ENCODE measurements at places on chromosomes 7 and 10.

- no peak for DNase-seq
Observed at GRCh38 chr7:96143495-96144259, 178.2 kb downstream of the SLC25A13 start.

DNA sequence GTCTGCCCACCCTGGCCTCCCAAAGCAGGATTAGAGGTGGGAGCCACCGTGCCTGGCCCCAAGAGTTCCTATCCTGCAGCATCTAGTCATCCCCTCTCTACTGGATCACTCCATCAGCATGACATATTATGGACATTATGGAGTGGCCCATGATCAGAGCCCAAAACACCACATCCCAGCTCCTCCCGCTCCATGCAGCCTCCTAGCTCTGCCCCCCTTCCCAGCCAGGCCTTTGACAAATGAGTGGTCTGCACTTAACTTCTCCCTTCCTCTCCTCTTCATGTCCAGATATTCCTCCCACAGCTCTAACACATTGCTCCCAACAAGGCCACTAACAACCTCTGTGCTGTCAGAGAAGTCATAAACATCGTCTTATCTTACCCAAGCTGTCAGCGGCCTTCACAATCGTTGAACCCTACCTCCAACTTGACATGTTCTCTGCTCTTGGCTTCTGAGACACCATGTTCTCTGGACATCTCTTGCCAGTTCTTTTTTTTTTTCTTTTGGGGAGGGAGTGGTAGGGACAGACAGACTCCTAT, 187.6 kb downstream of the NSUN6 start:
- DNase-seq: no peak

DNA sequence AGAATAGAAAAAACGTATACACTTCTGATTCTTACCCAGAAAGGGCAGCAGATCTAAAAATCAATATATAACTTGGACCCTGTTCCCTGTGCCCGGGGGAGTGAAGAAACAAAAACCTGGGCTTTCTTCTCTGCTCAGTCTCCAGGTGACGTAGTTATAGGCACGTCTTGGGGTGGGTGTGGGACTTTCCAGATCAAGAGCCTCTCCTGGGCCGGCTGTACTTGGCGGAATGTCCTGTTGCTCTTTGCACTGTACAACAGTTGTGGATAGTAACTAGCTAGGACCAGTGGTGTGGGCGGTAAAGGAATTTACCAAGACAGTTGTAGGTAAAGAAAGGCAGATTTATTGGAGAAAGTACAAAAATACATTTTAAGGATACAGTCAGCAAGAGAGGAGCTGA, 40.4 kb upstream of the STEAP4 start:
- no peak for DNase-seq

GRCh38 chr10:84397735-84398144, 69.4 kb downstream of the CCSER2 start:
- DNase-seq: no peak

- no peak for DNase-seq
Observed at GRCh38 chr7:124456286-124456685, 309.3 kb downstream of the GPR37 start.

- no peak for DNase-seq
Observed at GRCh38 chr7:112193915-112194502, 12.2 kb downstream of the DOCK4 start.

All from brain microvascular endothelial cell (primary cell).